CD8-positive, alpha-beta memory T cell (primary cell): ENCODE measurements at places on chromosomes 2 and 18.

DNA sequence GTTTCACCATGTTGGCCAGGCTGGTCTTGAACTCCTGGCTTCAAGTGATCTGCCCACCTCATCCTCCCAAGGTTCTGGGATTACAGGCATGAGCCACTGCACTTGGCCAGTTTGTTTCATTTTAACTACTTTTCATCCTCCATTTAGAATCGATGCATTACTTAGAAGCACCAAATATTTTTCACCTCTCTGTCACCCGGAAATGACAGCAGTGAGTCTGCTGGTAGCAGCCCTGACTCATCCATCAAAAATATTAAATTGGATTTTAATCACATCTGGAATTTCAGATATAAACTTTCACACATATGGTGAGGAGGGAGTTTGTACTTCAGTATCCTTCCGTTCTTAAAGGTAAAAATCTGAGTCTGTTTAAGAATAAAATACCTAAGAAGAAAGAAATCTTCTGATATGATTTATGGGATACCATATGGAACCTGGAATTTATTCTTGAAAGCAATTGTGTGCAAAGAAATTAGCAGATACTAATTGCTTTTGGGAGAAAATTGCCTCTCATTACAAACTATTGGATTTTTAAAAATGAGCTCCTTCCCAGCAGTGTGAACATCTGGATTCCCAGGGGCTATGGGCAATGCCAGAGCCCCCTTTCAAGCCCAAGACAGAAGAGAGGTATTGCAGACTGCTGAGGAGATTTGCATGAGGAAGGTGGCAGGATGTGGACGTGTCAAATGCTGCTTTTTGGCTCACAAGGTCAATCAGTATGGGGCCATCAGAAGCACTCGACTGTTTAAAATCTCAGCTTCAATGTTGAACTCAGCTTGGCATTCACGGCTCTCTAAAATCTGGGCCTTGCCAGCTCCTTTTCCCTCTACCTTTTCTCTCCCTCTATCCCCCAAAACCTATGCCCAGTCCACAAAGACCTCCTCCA lies 279.5 kb upstream of the SIX2 start:
- DNase-seq: no peak

- no peak for DNase-seq
These were observed 124.8 kb downstream of the FIGN start for GRCh38 chr2:163610817-163611556.

DNA sequence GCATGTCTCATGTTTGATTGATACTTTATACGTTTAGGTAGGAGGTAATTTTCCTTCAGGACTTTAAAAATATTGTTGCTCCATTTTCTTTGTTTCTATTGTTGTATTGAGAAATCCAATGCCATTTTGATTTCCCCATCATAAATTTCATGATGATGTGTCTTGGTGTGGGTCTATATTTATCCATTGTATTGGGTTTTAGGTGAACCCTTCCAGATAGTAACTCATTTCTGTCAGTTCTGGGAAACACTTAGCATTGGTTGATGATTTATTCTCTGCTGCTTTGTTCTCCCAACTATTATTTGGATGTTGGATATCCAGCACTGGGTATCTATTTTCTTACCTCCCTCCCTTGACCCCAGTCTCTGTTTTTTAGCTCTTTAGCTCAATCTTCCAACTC lies 10.0 kb downstream of the MRPL19 start:
- DNase-seq: no peak

GRCh38 chr2:130957915-130958314 lies 121.2 kb downstream of the ARHGEF4 start:
- DNase-seq: no peak

DNA sequence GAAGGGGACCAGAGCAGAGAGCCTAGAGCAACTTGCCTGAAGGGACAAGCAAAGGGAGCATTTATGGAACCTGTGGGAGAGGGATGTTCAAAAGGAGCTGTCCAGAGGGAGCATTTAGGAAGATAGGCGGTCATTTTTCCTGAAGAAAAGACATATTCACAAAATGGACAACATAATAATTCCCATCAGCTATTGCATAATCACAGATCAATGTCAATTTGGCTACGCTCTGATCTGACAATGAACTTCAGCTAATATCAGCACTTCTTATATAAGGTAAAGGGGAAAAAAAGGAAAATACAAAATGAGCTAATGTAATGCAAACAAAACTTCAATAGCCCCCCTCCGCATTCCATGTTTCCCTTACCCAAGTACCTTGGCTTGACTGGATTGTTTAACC lies 291.1 kb upstream of the CDH7 start:
- no peak for DNase-seq

DNA sequence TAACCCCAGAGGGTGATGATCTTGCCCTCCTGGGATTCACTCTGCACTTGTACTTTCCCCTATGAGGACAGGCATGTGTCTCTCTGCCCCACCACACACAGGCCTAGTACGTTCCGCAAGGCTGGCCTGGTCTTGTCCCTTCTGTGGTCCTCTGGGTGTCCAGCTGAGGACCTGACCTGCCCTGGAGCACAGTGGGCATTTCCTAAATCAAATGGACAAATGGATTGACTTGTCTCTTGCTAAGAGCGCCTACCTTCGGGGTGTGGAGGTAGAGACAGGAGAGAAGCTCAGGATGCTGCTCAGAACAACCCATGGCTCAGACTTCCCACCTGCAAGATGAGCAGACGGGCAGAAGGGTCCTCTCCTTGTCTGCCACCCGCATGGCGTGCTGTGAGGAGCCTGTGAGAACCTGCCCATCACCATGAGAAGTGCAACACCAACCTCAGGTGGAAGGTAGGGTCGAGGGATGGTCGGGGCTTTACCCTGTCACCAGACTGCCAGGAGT lies 133.6 kb downstream of the MYCN start:
- DNase-seq: no peak
